Stimulated activated memory B cell treated with anti-CD40 and anti-IgM and Interleukin-4, amounts not matched to agents 10 μg/mL and 1 μg/mL and 100 μg/mL, for 72 hours (primary cell): ENCODE measurements at places on chromosomes 1 and 21.

DNA sequence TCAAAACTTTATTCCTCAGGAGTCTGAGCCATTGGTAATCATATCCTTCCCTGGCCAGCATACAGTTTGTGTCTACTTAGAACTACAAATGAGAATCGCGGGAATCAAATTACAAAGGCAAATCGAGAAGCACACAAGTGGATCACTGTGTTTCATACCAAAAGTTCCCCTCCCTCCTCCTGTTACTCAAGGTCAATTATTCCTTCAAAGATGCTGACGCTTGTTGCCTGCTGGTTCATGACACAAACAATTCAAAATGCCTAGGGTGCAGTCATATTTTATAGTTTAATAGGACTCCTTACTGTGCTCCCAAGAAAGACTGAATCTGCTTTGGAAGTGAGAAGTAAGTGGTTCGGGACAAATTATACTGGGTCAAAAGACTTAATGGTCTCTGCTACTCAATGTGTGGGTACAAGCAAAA is 93.0 kb upstream of the PBX1 start:
- no peak overlapping the region for H3K4me3 ChIP-seq
- no peak for ATAC-seq
- no peaks in the 10 kb centered on the region for H3K27me3 ChIP-seq
- no peaks in the 10 kb centered on the region for H3K4me1 ChIP-seq
- no peaks in the 10 kb centered on the region for H3K36me3 ChIP-seq
- H3K27ac ChIP-seq, result no peak overlapping the region

- H3K4me3 ChIP-seq, result no peak overlapping the region
- ATAC-seq, result no peak
- no peaks in the 10 kb centered on the region for H3K27me3 ChIP-seq
These were observed 15.4 kb downstream of the ZNHIT6 start for GRCh38 chr1:85692730-85693314.

DNA sequence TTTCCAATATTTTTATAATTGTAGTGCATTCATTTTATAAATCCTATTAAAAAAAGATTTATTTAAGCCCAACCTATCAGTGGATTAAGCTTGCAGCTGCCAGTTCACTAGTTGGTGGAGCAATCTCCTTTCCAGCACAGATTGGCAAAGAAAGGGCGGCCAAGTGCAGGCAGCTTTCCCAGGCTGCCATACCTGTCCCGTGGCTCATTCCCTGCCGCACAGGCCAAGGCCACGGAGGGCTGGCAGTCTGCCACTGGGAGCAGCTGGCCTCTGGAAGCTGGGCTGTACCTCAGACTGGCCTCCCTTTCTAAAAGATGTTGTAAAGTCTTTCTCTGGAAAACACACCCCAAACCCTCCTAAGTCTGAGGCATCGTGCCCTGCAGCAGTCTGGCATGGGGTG is 74.2 kb downstream of the SIM2 start:
- H3K27me3 ChIP-seq, result no peaks in the 10 kb centered on the region
- H3K27ac ChIP-seq, result no peak overlapping the region
- no peaks in the 10 kb centered on the region for H3K36me3 ChIP-seq
- no peak overlapping the region for H3K4me3 ChIP-seq
- no peaks in the 10 kb centered on the region for H3K4me1 ChIP-seq

DNA sequence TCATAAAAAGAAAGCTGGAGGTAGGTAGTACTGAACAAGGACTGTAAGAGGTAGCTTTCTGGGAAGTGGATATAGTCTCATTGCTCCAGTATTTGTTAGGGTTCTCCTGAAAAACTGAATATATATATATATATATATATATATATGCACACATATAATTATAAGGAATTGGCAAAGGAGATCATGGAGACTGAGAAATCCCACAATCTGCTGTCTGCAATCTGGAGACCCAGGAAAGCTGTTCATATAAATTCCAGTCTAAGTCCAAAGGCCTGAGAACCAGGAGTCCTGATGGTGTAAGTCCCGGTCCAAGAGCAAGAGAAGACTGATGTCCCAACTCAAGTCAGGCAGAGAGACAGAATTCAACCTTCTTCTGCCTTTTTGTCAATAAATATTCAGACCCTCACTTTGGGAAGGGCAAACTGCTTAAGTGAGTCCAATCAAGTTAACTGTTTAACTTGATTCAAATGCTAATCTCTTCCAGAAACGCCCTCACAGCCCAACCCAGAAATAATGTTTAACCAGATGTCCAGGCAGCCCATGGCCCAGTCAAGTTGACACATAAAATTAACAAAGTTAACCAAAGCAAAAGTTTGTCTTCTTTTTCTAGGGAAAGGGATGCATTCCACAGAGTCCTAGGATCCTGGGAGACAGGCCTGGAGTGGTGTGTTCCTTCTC is 225.3 kb upstream of the KAZN start:
- ATAC-seq, result no peak
- no peaks in the 10 kb centered on the region for H3K4me1 ChIP-seq
- H3K36me3 ChIP-seq, result no peaks in the 10 kb centered on the region
- H3K4me3 ChIP-seq, result no peak overlapping the region
- H3K27ac ChIP-seq, result no peak overlapping the region
- H3K27me3 ChIP-seq, result no peaks in the 10 kb centered on the region

- H3K36me3 ChIP-seq, result peaks cover 6% of the 10 kb centered on the region
- no peak overlapping the region for H3K4me3 ChIP-seq
- no peak for ATAC-seq
- H3K27ac ChIP-seq, result no peak overlapping the region
These were observed 107.9 kb downstream of the USP25 start for GRCh38 chr21:15837645-15838044.

DNA sequence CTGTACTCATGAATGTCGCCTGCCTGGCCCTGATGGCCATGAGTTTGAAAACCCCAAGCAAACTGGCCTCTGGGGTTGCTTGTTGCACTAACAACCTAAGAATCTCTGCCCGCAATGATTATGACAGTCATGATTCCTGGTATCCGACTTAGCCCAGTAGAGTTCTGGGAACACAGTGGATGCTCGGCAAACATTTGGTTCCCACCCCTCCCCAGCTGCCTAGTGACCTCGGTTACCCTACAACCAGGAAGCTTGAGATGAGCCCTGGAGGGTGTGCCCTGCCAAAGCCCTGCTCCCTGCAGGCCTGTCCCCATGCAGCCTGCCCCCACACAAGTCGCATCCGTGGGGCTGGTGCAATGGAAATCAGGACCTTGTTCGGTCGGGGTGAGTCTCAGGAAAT is 76.0 kb upstream of the ZBTB40 start:
- no peaks in the 10 kb centered on the region for H3K4me1 ChIP-seq
- ATAC-seq, result no peak
- no peak overlapping the region for H3K27ac ChIP-seq
- no peaks in the 10 kb centered on the region for H3K36me3 ChIP-seq
- H3K4me3 ChIP-seq, result no peak overlapping the region

GRCh38 chr1:59039551-59039950 is 255.7 kb upstream of the JUN start:
- peaks cover 5% of the 10 kb centered on the region for H3K36me3 ChIP-seq
- ATAC-seq, result no peak
- peak overlapping the region; percentile 2 for H3K27ac ChIP-seq
- no peak overlapping the region for H3K4me3 ChIP-seq

DNA sequence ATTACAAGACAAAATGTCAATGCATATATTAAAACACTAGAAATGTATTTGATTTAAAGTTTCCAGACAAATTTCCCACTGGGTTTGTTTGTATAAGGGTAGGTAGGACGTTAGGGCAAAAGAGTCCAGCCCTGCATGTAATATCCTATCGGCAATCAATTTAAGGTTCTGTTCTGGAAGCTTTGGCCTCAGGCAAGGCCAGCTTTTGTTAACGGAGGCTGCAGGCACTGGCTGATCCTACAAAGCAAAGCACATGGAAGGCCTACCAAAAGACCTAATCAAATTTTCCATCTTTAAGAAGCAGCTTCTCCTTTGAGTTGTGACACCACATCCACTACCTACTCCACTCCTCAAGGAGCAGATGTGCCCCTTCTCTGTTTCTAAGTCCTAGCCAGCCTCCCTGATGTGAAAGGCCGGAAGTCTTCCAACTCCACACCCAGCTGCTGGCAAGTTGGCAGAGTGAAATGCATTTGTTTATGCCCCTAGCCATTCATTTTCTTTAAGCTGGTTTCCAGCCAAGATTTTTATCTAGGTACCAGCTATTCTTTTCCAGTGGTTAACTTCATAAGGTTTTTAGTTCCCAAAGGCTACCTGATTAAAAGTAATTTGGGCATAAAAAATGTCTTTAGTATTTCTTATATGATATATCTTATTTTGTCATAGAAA is 452.6 kb downstream of the PTBP2 start:
- no peaks in the 10 kb centered on the region for H3K4me1 ChIP-seq
- no peaks in the 10 kb centered on the region for H3K36me3 ChIP-seq
- H3K27me3 ChIP-seq, result no peaks in the 10 kb centered on the region
- ATAC-seq, result no peak
- no peak overlapping the region for H3K4me3 ChIP-seq

DNA sequence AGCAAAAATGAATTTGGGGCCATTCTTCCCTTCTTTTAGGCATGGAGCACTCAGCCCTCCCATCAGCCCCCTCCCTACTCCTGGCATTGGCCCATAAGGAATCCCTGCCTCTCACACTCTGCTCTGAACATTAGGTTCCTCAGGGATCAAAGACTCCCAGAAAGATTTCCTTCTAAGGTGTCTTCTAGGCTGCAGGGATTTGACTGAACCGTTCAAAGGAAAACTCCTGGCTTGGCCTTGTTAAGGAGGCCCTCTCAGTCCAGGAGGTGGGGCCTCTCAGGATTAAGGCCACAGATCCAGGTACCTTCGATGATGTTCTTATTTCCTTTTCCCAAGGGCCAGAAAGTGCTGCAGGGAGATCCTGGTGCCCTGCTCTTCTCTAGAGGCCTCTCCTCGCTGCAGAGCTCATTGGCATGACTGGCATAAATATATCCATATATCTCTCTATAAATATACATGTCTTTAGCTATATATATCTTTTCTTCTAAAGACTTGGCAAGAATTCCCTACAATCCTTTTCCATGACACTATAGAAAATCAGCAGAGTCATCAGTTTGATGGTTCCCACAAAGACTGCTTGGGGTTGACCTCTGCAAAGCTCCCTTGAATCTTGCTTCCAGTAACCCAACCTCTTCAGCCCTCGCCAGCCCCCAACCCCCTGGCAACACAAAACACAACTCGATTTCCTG is 59.1 kb downstream of the PLXNA2 start:
- no peaks in the 10 kb centered on the region for H3K36me3 ChIP-seq
- H3K27me3 ChIP-seq, result peaks cover 50% of the 10 kb centered on the region
- peaks cover 19% of the 10 kb centered on the region for H3K4me1 ChIP-seq
- no peak overlapping the region for H3K27ac ChIP-seq
- ATAC-seq, result no peak
- H3K4me3 ChIP-seq, result no peak overlapping the region

DNA sequence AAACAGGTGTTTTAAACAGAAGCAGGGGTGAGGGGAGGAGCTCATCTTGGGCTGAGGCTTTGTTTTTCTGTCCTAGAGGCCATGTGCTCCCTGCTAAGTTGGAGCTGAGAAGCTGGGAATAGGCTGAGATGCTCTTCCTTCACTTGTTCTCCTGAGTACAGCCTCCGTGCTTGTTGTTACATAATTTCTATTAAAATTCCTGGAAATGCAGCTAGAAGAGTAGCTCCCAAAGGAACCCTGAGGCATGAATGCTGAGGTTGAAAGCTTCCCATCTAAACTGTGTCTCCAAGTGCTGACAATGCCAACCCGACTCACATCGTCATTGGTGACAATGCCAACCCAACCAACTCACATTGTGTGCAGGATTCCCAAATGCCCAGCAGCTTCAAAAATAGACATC is 12.6 kb upstream of the ITPKB start:
- H3K36me3 ChIP-seq, result no peaks in the 10 kb centered on the region
- no peak overlapping the region for H3K27ac ChIP-seq
- H3K27me3 ChIP-seq, result no peaks in the 10 kb centered on the region
- H3K4me1 ChIP-seq, result peaks cover 15% of the 10 kb centered on the region

DNA sequence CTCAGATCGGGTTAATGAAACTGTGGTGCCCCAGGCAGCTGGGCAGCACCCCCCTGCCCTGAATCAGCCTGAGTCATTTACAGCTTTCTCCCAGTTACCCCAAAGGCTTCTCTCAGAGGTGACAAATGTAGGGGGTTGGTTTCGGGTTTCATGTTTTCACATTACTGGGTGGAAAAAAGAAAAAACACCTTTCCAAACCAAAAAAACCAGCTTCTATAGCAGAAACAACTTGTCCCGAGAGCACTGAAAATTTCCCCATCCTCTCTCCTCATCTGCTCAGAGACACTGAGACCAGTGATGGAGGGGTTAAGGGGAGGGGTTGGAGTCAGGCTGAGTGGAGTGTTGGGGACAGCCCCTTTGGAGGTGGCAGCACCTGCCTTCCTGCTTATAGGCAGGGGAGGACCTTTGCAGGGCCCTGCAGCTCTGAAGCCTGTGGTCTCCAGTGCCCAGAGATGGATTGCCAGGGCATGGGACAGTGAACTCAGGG is 15.6 kb downstream of the UTP11 start:
- ATAC-seq, result peak; percentile 94
- H3K27me3 ChIP-seq, result no peaks in the 10 kb centered on the region
- peak overlapping the region; percentile 68 for H3K27ac ChIP-seq
- peaks cover 23% of the 10 kb centered on the region for H3K36me3 ChIP-seq
- peaks cover 53% of the 10 kb centered on the region for H3K4me1 ChIP-seq

- H3K4me1 ChIP-seq, result peaks cover 36% of the 10 kb centered on the region
- peaks cover 28% of the 10 kb centered on the region for H3K27me3 ChIP-seq
- H3K36me3 ChIP-seq, result no peaks in the 10 kb centered on the region
These were observed 8.9 kb upstream of the C1orf174 start for GRCh38 chr1:3908886-3909517.

GRCh38 chr1:58997637-58998036 is 213.8 kb upstream of the JUN start:
- H3K4me3 ChIP-seq, result no peak overlapping the region
- no peaks in the 10 kb centered on the region for H3K27me3 ChIP-seq
- no peak overlapping the region for H3K27ac ChIP-seq
- no peak for ATAC-seq
- no peaks in the 10 kb centered on the region for H3K36me3 ChIP-seq

GRCh38 chr1:109314795-109315194 is 8.0 kb upstream of the MYBPHL start:
- no peak overlapping the region for H3K4me3 ChIP-seq
- no peak overlapping the region for H3K27ac ChIP-seq
- no peaks in the 10 kb centered on the region for H3K4me1 ChIP-seq
- H3K36me3 ChIP-seq, result no peaks in the 10 kb centered on the region

DNA sequence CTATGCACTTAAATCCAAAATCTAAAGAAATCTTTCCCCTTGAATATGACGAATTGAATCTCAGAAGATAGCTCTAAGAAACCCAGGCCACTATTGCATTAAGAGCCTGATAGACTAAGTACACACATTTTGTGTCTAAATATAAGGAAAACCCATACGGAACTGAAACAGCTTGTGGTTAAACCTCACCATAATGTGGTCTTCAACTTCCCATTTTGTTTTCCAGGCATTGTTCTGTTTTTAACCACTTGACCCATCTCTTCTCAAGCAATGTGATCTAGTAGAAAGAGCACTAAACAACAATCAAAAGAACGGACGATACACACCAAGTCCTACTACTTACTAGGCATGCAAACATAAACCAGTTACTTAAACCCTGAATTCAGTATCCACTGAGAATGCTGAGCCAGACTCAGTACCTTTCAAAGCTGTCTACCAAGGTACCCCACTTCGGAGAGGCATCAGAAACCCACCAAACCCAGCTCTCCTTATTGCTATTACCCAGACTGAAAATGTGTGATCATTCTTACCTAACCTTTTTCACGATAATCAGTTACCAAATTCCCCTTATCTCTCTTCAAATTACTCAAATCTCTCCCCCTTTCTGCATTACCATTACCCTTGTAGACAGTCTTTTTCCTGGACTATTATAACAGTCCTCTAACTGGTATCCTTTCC is 12.8 kb downstream of the OTUD7B start:
- ATAC-seq, result peak; percentile 92
- H3K27me3 ChIP-seq, result peaks cover 36% of the 10 kb centered on the region
- H3K4me1 ChIP-seq, result peaks cover 59% of the 10 kb centered on the region
- H3K36me3 ChIP-seq, result peaks cover 20% of the 10 kb centered on the region
- H3K27ac ChIP-seq, result peak overlapping the region; percentile 21
